Mammary epithelial cell (primary cell): ENCODE measurements at places on chromosomes 4 and X.
A peak's percentile ranks its signal among the peaks of the same experiment; 100 is the strongest.

GRCh38 chrX:150975655-150976390 is 7.3 kb upstream of the HMGB3 start:
- DNase-seq: no peak

- no peak for DNase-seq
Observed at GRCh38 chr4:54224996-54225597, 4.0 kb upstream of the PDGFRA start.

GRCh38 chrX:19876962-19877361 is 10.4 kb downstream of the SH3KBP1 start:
- DNase-seq: no peak

- no peak for DNase-seq
Observed at GRCh38 chrX:48976086-48976485, 4.4 kb upstream of the KCND1 start.

- no peak for DNase-seq
Observed at GRCh38 chr4:7382634-7383014, 52.1 kb downstream of the PSAPL1 start.

DNA sequence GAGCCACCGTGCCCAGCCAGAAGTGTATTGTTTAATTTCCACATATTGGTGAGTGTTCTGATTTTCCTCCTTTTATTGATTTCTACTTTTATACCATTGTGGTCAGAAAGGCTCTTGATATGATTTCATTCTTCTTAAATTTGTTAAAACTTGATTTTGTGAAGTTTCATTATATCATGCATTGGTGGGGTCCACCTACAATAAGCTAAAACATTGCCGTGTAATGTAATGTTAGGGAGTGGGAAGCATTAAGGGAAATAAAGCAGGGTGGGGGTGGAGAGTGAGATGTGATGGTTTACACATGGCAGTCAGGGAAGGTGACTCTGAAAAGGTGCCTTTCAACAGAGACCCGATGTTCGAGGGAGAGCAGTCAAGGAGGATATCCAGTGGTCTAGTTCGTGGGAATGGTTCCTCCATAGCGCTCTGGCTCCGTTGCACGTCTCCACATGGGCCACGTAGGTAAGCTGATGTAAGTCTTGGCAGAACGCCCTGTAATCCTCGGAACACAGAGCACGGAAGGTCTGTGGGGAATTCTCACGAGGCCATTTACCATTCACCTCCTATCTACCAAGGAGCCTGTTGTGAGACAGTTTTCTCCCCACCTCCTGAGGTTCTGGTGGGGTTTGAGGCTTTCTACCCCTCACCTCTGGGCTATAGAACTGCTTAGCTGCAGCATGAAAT is 7.7 kb upstream of the WDR13 start:
- DNase-seq: no peak

- DNase-seq: no peak
Observed at GRCh38 chr4:87266986-87267385, 46.6 kb upstream of the KLHL8 start.

DNA sequence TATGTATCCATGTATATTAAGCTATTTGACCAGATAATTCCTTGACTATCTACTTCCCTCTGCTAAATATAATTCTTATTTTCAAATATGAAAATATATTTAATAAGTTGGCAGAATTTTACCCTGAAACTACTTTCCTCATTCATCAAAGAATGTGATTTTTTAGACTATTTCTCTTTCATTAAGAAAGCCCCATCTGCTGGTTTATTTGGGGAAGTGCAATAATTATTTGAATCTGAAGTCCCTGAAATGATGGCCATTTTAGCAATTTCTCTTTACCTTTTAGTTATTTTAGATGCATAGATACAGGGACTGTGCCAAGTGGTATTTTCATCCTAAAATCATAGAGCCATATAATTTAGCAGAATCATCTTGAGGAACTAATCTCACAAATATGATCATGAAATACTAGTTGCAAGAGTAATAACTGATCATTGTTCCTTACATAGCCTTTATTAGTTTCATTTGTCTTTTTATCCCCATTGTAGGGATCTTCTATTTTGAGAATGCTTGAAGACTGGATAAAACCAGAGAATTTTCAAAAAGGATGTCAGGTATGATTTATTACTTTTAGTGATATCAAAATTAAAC is 39.0 kb downstream of the ENPEP start:
- DNase-seq: peak; percentile 16

DNA sequence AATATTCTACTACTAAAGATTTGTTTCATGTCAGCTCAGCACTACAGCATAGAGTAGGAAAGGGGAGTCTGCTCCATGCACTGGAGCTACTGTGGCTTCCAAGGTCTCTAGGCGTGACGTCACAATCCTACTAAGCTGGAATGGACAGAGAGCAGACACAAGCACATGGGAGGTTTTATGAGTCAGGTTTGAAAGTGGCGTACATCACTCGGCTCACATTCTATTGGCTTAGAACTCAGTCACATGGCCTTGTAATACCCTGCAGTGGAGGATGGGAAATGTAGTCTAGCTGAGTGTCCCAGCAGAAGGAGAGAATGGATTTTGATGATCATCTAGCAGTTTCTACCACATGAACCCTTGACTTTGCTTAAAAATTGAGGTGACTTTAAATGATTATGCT is 624.8 kb upstream of the ATOH1 start:
- peak; percentile 2 for DNase-seq

DNA sequence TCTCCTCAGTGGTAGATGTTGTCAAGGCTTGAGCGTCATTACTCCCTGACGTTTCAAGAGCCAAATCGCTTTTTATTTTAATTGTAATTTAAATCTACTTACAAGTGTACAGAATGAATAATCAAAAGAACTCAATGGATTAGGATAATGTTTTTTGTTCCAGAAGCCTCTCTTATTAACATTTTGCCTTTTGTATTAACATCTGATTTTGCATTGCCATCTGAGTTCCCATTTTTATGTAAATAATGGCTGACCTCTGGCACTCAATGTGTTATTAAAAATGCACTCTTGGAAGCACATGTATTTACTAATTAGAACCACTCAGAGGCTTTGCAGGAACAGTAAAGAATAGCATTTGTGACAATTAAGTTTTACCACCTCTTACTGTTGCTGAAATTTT is 411.0 kb downstream of the EPHA5 start:
- DNase-seq: no peak

GRCh38 chrX:38754102-38754790 is 47.0 kb upstream of the MID1IP1 start:
- peak; percentile 35 for DNase-seq

GRCh38 chrX:45540181-45540580 is 339.5 kb upstream of the DIPK2B start:
- no peak for DNase-seq
